ENCODE measurements at places on chromosomes 12 and 14. TPM values are rescaled to one million over a fixed set of nuclear protein-coding genes. Genes with fewer than 3 reads are reported as not detected.

The RBMS2 gene
- polyA plus RNA-seq = 18.8 TPM

The TMEM121 gene
- 5.8 TPM for polyA plus RNA-seq

The WNT1 gene
- not detected for polyA plus RNA-seq

The TAC3 gene
- 167 TPM for polyA plus RNA-seq

The WBP11 gene
- 54.2 TPM for polyA plus RNA-seq

The SALL2 gene
- polyA plus RNA-seq = 10.9 TPM

The BTG1 gene
- 160 TPM for polyA plus RNA-seq

The COL2A1 gene
- polyA plus RNA-seq = 57.9 TPM

The CCDC175 gene
- not detected for polyA plus RNA-seq

The CD4 gene
- 6.4 TPM for polyA plus RNA-seq

The KIF5A gene
- 0.18 TPM for polyA plus RNA-seq

The MYF6 gene
- not detected for polyA plus RNA-seq

The CLEC4D gene
- not detected for polyA plus RNA-seq

The RPGRIP1 gene
- polyA plus RNA-seq = not detected

The POC1B gene
- 11.6 TPM for polyA plus RNA-seq

- DNase-seq = no peak
Observed at GRCh38 chr12:52461693-52462092, 9.7 kb upstream of the KRT6B start.

GRCh38 chr14:104149617-104150135, 11.3 kb downstream of the KIF26A start:
- DNase-seq = peak; percentile 69

GRCh38 chr14:92441751-92442504, 71.7 kb upstream of the RIN3 start:
- no peak for DNase-seq

DNA sequence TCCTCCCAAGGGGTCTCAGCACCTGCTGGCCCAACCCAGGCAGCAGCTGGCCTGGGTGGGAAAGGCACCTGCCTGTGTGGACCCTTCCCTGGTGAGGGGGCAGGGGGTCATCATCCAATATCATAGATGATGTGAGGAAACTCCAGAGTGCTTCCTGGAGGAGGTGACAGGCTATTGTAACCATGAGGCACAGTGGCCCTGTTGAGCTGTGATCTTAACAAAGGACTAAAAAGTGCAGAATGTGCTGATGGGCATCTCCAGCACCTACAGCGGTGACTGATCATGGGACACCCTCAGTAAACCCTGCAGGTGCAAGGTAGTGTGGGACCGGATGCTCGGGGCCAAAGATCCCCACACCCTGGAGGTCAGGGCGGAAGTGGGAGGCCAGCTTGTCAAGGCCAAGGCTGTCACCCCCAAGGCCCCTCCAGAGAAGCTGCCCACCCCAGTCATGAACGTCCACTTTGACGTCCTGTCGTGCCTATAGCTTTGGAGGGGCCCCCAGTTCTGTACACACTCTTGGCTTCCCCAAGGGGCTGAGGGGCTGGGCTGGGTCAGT, 7.5 kb downstream of the MMP17 start:
- peak; percentile 3 for DNase-seq

GRCh38 chr12:8876887-8877286, 37.4 kb upstream of the PHC1 start:
- DNase-seq = no peak

DNA sequence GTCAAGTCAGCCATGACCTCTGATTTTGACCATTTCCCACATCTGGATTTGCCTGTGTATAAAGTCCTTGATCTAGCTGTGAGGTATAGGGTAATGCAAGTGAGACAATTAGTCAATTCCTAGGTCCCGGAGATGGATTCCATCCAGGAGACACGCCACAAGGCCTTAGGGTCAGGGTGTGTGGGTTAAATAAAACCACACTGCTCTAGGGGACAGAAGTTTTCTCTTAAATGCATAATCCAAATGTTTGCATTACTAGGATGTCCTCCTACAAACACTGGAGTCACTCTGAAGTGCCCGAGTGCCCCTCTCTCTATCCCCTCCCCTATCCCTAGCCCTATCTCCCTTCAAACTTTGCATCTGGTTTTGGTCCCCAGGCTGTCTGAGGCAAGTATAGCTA, 26.8 kb downstream of the LRIG3 start:
- no peak for DNase-seq

DNA sequence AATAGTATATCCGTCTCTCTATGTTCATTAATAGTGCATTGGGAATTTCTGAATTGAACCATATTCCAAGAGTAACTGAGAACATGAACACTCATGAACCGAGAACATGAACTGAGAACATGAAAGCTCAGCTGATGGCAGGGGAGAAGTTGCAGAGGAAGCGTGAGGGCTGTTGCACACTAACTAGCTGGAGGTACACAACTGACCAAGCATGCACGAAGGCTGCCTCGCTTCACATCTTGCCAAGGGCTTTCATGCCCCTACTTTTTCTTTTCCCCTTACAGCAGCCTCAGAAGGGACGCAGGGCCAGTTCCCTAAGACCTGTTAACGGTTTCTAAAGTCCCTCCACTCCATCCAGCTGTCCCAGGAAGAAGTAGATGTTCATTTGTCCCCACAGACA, 4.3 kb downstream of the RNASE1 start:
- no peak for DNase-seq

- DNase-seq = no peak
Observed at GRCh38 chr12:125271892-125272291, 206.7 kb downstream of the AACS start.

DNA sequence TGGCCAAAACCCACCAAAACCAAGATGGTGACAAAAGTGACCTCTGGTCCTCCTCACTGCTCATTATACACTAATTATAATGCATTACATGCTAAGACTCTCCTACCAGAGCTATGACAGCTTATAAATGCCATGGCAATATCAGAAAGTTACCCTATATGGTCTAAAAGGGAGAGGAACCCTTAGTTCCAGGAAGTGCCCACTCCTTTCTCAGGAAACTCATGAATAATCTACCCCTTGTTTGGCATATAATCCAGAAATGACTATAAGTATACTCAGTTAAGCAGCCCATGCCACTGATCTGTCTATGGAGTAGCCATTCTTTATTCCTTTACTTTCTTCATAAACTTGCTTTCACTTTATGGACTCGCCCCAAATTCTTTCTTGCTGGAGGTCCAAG, 43.0 kb upstream of the FUT8 start:
- no peak for DNase-seq

DNA sequence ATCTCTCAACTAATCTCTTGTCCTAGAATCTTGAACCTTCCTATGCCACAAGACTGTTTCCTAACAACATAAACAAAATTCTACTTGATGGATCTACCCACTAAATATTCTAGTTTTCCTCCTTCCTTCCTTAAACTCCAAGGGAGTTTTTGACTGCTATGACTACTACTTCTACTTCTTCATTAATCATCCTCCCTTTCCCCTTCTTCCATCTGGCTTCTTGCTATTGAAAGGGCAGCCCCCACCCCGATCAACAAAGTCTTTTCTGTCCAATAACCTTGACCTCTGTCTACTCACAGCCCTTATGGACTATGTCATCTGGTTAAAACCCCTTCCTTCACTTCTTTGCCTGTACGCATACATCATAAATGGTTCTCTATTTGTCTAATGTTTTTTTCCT, 5.6 kb downstream of the LTA4H start:
- no peak for DNase-seq

GRCh38 chr14:103871596-103872480, 24.5 kb upstream of the PPP1R13B start:
- peak; percentile 54 for DNase-seq

DNA sequence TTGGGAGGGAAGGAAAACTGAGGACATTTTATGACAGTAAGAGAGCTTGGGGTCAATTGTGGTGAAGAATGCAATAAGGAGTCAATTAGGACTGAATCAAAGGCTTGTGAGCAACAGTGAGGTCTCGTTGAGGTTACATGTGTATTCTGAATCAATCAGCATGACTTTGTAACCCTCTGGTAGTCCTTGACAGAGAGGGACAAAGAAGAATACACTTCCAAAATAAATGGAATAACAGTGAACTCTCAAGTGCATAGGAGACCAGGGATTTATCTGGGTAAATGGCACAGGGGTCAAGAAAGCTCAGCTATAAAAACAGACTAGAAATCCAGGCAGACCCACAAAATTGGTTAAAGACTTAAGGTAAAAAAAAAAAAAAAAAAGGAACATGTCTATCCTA, 85.1 kb upstream of the NAV3 start:
- DNase-seq = no peak

GRCh38 chr12:27539191-27539631, 15.2 kb downstream of the PPFIBP1 start:
- no peak for DNase-seq

GRCh38 chr12:54374562-54375258, 9.8 kb downstream of the ZNF385A start:
- DNase-seq = no peak

GRCh38 chr14:77107228-77107627, 9.2 kb downstream of the CIPC start:
- no peak for DNase-seq

DNA sequence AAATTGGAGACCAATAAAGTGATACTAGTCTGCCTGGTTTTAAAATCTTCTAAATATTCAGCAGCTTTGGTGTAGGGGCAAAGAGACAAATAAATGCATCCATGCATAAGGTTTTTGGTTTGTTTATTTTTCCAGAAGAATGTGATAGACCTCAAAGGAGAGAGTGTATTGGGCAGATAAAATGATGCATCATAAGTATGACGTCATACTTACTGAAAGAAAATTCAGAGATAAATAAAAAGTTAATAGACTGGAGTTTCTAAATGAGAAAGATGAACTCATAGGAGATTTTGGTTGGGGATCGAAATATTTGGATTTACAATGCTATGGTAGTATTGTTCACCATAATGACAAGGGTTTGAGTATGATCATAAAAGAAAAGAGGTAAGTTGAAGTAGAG, 10.2 kb downstream of the SYT10 start:
- no peak for DNase-seq

DNA sequence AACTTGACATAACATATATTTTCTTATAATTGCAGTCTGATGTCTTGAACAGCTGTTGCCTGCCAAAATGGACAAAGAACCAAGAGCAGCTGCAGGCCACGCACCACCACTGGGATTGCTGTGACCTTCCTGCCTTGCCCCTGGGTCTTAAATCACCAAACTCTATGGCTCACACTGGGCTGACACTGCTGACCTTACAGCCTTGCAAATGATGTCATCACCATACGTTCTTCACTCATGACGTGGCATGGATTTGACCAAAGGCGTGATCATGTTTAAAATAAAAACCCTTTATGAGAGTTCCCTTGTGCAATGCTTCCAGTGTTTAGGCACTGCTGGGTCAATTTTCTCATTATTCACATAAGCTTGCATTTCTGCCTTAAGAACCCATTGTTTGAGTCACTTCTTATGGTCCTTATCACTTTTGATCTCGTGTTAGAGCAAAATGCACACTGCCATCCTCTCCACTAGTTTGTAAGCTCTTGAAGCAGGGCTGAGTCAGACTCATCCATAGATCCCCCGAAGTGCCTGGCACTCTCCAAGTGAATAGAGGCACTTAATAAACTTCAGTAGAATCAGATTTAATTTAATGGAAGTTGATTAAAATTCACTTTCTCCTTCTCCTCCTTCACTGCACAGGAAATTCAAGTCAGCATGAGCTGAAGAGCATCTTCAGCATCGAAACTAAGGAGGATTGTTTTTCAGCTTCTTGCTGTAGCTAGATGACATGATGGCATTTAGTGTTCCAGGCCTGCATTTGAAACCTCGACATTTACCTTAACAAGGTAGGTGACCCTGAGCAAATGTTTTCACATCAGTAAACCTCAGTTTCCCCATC, 132.4 kb upstream of the PZP start:
- no peak for DNase-seq

- DNase-seq = peak; percentile 73
Observed at GRCh38 chr12:52442600-52443061, 8.5 kb upstream of the KRT75 start.

GRCh38 chr12:116959845-116960514, 49.2 kb downstream of the FBXW8 start:
- DNase-seq = no peak

GRCh38 chr14:58298477-58299400, at the start of gene ARID4A:
ARID4A (plus strand) TSS chr14:58298555; CDS start chr14:58299855, 1,300 bp downstream.
- peak; percentile 53 for DNase-seq

GRCh38 chr14:91299121-91300115, 54.9 kb upstream of the GPR68 start:
- DNase-seq = no peak

DNA sequence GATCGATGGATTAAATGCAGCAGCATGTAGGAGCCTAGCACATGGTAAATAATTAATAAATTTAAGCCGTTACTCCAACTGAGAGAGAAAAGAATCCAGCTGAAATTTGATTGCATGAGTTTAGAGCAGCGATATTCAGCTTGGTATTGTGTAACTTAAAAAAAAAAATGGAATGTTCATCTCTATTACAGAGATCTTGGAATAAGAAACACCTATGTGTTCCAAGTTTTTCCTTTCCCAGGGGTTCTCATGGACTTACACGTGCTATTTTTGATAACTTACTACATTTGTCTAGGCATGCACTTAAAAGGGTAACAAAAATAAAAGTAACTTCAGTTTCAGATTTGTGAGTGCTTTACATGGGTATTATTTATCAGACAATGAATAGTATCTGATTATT, 122.8 kb downstream of the RASSF9 start:
- no peak for DNase-seq

- DNase-seq = peak; percentile 54
Observed at GRCh38 chr12:5586201-5586600, 154.3 kb downstream of the NTF3 start.

GRCh38 chr12:68042212-68042699, 53.0 kb downstream of the IFNG-AS1 start:
- DNase-seq = no peak

DNA sequence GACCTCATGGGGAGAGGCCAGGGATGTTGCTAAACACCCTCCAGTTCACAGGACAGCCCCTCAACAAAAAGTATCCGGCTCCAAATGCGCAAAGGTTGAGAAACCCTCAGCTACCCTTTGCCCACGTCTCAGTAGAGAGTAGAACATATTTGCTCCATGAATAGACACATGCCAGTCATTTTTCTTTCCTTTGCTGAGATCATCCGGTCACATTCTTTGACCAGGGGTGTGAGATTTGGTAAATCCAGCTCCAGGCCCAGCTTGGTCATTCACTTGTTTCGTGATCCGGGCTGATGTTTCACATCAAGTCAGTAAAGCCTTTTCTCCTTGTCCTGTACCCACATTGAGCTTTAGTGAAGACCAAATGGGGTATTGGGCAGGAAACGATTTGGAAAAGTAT, 83.6 kb upstream of the LHX5 start:
- DNase-seq = no peak

DNA sequence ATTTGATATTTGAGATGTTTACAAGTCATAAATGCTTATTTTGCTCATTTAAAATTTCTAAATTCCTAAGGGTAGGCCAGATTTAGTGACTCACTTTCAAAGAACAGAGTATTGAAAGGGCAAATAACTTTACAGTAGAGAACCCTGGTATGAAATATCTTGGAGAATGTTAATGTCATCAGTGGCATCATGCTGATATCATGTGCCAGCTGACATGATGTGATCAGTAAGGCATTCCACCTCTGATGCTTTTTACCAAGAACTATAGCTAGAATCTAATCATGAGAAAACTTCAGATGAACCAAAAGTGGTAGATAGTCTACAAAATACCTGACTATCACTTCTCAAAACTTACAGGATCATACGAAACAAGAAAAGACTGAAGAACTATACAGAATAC, 2.9 kb upstream of the FLRT2 start:
- DNase-seq = no peak
